ENCODE measurements at places on chromosomes 4 and X. TPM values are rescaled to one million over a fixed set of nuclear protein-coding genes. Genes with fewer than 3 reads are reported as not detected.
A peak's percentile ranks its signal among the peaks of the same experiment; 100 is the strongest.

- peak; percentile 23 for DNase-seq
Measured at GRCh38 chr4:110865611-110866259, 242.9 kb upstream of the PITX2 start.

GRCh38 chr4:5921101-5921980 is 28.5 kb upstream of the CRMP1 start:
- DNase-seq: peak; percentile 30

DNA sequence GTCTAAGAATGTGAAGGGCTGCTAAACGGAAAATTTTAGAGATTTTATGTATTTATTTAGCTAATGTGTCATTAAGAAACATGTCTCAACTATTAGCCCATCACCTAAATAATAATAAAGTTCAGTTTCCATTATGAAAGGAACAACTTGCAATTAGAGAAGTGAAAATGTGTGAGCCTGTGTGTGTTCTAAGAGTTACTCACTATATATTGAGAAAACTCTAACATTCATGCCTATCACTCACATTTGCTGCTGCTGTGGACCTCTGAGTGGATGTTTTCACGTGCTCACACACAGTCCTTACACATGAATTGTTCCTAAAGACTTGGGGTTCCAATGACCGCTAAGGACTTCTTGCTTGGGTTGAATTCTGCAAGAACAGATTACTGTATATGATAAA is 364.0 kb downstream of the TMA16 start:
- DNase-seq: no peak

DNA sequence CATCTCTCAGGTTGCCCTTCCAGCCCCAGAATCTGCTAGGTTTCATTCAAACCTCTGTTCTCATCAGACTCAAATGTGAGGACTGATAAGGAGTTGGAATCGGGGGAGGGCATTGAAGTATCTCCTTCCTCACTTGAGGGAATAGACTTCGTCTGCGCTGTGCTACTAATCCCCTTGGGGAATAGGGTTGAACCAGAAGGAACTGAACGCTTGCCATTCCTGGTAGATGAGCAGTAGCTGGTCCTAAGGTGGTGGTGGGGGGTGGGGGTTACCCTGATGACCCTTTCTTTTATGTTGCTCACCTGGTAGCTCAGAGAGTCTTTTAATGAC is 692 bp upstream of the SLC9A7 start:
- DNase-seq: no peak

GRCh38 chrX:65674204-65674893 is 6.9 kb downstream of the MSN start:
- DNase-seq: no peak

DNA sequence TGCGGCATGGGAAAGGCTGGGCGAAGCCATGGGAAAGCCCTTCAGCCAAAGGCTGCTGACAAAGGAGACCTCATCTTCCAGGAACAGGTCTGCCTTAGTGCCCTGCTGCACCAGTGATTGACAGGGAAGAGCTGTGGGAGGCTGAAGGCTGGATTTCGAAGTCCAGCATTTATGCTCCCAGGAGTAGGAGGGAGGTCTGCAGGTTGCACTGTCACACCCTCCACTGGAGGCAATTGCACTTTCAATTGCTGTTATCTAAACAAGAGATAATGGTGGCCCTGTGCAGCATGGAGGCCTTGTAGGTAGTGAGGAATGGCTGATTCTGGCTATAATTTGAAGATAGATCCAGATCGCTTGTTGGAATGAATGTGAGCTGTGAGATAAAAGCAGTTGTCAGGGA is 43.7 kb downstream of the FAM114A1 start:
- DNase-seq: no peak

DNA sequence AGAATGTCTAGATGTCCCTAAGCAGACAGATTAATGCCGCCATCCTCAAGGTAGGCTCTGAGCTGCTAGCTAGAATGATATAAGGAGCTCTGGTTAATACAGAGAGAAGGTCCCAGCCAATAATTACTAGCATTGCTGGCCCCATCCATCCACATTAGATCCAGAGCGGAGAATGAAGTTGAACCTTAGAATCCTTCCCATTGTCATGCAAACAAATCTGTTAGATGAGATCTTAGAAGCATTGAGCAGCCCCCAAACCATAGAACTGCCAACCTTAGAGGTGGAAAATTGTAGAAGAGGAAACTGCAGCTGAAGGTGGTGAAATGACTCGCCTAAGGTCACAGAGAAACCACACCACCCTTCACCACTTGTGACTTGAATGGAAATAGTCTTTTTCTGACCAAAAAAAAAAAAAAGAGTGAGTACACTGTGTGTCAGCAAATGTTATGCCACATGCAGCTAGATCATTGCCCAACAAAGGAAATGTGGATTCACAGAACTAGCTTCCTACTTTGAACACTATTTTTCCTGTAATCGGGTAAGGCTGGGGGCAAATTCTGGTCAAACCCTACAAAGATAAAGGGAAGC is 162.1 kb downstream of the SMIM20 start:
- DNase-seq: no peak

DNA sequence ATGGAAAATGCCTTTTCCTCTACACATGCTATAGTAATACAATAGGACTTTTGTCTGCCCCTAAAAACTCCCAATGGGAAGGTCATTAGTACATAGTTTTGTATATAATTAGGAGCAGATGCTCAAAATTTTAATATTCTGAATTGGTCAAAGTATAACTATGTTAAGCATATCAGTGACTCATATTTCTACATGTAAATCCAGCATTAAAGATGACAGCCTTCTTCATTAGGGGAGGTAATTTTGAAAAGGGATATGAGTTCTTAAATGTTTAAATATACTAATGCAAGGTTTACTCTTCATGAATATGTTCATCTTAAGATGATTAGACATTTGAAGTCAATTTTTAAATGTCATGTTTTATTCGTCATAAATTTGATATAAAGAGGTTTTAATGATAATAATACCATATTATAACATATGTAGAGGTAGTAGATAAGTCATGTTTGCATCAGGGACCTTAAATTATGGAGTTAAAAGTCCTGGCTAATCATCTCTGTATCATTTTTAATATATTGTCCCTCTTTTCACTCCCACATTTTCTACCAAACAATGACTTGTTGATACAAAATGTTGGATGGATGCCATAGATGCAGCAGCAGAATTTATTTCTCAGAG is 218.8 kb downstream of the STPG2 start:
- no peak for DNase-seq

GRCh38 chr4:145796346-145796745 is 116.4 kb downstream of the C4orf51 start:
- no peak for DNase-seq

GRCh38 chr4:153241970-153242838 is 38.0 kb downstream of the TRIM2 start:
- no peak for DNase-seq

GABRB1 gene
- total RNA-seq: 3.3 TPM

XAGE2 gene
- not detected for total RNA-seq
